ENCODE measurements at places on chromosomes 2 and 18.

DNA sequence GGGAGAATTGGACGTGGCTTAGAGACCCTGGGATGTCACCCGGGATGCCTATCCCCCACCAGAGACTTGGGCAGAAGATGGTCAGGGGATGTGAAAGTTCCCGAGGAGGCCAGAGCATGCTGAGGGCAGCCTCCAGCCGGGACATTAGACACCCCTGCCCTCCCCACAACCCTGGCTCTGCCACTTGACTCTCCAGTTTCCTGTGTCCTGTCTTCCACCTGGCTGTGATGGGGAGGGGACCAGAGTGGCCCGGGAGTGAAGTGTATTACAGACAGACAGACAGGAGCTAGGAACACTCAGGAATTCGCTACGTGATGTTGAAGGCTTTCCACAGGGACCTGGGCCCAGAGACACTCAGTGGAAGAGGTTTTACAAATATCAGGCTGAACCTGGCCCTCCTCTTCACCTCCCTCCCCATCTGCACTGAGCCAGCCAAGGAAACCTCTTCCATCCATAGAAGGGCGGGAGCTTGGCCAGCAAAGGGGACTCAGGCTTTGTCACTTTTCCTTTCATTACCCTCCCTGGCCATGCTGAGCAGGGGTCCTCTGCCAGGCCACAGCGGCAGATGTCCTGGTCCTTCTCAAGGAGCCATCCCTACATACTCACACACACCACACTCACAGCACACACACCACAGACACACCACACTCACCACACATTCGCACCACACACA lies 60.7 kb downstream of the SDC1 start:
- no peak for DNase-seq

DNA sequence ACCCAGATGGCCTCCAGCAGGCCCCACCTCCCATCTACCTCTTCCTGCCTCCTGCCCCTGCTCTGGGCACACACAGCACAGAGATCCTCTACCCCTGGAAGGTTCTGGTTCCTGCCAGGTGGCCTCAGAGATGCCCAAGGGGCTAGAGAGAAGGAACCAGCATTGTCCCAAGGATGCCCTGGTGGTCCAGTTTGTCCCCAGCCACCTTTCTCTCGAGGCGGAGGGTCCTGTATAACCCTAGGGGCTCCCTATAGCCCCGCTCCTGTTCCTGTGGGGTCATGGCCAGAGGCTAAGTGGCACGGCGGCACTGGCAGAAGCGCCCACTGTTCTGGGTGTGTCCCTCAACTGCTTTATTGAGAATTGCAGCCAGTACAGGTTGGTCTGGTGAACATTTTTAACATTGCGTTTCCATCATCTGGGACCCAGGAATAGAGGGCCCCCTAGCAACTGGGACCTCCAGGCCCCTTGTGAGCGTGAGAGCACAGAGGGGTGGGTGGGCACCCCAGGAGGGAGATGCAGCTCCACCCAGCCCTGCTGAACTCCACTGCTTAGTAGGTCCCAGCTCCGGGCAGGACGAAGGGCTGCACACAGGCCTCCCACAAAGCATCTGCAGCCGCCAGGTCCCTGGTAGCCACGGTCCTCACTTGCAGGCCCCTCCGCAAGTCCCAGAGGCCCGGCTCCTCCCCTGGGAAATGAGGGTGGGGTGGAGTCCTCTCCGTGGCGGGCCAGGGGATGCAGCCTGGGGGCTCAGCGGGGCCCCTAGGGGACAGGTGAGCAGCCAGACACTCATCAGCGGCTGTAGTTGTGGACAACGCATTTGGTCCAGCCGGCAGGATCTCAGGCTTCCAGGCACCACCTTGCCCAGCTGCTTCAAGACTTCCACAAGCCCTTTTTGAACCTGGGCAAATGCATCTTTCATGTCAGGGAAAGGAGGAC lies 33.1 kb downstream of the GPC1 start:
- no peak for DNase-seq

DNA sequence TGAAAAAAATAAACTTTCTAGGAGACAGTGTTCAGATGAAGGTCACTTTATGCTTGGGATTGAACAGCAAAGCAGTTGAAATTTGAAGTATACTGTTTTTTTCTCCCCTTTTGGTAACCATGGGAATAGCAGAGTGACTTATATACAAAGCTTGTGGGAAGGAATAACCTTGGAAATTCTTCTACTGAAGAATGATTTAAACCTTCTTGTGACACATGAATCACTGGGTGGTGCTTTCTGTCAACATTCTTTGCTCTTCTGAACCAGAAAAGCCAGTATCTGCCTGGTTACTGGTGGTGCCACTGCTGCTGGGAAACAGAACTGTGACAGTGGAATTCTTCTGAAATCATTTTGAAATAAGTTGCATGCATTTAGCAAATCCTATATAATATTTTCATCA lies 39.4 kb upstream of the RND3 start:
- DNase-seq: no peak

- no peak for DNase-seq
Measured at GRCh38 chr18:59707306-59707705, 10.1 kb upstream of the CCBE1 start.

GRCh38 chr2:233379441-233379840 lies 25.1 kb downstream of the DGKD start:
- no peak for DNase-seq

DNA sequence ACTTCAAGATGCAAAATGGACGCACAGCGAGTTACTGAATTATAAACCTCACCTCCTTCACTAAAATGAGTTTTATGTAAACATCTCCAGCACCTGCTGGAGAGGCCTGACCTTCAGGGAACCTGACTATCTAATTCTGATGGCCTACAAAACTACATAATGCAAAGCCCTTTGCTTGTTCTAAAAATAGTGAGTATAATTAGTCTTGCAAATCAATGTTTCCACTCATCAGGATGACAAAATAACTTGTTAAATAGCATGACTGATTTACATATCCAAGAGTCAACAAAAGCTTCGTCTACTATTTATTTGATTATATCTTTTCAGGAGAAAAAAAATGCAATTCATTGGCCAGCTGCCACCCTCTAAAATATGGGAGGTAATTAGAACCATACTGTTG lies 326.3 kb upstream of the MC4R start:
- DNase-seq: no peak

GRCh38 chr2:37737507-37737906 lies 66.1 kb upstream of the CDC42EP3 start:
- no peak for DNase-seq

GRCh38 chr2:237515621-237516275 lies 28.7 kb downstream of the MLPH start:
- no peak for DNase-seq

GRCh38 chr2:100571668-100572067 lies 8.9 kb downstream of the PDCL3 start:
- DNase-seq: no peak

GRCh38 chr2:86485103-86485502 lies 43.9 kb downstream of the KDM3A start:
- no peak for DNase-seq

DNA sequence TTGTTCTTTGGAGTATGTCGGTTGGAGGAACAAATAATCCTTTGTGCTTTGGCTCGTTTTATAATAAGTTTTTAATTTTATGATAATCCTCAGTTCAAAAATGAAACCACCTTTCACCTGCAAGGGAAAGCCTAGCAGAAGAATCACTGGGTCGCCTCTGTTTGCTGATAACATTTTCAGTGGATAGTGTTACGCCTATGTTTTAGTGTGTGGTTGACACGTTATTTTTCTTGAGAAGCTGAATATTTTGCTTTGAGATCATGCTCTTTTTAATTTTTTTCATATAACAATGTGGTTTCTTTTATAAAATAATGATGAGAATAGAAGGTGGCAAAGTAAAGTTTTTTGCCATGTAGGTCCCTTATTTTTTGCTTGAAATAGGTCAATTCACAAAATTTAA lies 172.7 kb upstream of the ZEB2 start:
- DNase-seq: no peak

GRCh38 chr18:74914052-74914591 lies 294.8 kb downstream of the PTGR3 start:
- no peak for DNase-seq

DNA sequence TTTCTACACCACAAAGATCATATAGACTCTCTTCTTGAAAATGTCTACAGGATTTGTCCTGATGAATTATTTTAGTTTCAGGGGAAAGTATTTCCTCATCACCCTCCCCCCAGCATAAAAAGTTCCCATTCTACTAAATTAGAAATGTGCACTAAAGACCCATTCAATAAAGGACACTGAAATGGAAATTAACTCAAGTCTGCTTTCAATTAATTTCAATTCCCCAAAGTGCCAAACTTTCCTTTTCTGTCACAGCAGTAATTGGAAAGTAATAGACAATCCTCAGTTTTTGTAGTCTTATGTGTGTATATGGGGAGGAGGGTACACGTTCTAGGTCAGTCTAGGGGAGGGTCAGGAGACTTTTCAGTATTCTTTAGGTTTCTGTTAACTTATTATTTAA lies 21.5 kb downstream of the ARHGEF33 start:
- no peak for DNase-seq

GRCh38 chr2:238796223-238796885 lies 51.5 kb upstream of the TWIST2 start:
- no peak for DNase-seq

- no peak for DNase-seq
Measured at GRCh38 chr2:72956936-72957335, 39.6 kb downstream of the EMX1 start.

DNA sequence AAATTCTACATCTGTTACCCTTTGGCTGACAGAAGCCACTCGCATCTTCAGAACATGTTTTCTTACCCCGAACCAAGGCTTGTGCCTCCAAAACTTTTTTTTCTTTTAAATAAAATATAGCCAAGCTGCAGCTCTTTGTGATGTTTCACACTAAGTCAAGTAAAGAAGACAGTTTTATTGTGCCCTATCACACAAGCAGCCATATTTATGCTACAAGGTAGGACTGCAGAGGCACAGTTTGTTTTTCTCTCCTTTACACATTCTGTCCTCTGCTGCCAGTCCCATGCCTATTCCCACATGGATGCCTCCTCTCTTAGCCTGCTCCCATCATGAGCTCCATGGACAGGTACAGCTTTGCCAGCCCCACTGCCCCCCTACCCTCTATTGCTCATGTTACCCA lies 219.6 kb upstream of the THUMPD2 start:
- no peak for DNase-seq

DNA sequence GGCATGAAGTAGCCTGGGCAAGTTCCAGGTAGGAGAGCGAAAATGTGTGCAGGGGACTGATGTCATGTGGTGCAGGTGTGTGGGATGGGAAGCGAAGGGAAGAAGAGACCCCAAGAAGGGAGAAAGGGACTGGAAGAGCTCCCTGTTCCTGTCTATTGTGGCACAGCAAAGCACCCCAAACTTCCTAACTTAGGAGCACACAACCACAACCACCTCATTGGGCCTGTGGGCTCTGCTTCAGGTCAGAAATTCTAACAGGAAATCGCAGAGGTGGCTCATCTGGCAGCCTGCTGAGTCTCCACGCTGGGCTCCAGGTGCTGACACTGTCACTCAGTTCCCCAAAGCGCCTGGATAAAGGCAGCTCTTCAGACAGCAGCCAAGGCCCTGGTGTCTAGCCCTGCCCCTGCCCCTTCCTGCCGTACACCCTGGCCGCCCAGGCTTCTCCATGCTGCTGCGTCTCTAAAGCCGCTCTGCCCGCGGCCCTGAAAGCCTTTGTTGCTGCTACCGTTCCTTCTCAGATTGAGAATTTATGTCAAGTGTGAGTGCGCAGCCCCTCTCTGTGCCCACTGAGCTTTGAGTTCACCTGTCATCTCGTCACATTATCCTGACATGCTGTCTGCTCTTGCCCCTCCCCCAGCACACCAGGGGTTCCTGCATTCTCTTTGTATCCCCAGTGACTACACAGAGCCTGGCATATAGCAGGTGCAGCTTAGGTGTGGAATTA lies 140.2 kb upstream of the BCL2L11 start:
- no peak for DNase-seq

DNA sequence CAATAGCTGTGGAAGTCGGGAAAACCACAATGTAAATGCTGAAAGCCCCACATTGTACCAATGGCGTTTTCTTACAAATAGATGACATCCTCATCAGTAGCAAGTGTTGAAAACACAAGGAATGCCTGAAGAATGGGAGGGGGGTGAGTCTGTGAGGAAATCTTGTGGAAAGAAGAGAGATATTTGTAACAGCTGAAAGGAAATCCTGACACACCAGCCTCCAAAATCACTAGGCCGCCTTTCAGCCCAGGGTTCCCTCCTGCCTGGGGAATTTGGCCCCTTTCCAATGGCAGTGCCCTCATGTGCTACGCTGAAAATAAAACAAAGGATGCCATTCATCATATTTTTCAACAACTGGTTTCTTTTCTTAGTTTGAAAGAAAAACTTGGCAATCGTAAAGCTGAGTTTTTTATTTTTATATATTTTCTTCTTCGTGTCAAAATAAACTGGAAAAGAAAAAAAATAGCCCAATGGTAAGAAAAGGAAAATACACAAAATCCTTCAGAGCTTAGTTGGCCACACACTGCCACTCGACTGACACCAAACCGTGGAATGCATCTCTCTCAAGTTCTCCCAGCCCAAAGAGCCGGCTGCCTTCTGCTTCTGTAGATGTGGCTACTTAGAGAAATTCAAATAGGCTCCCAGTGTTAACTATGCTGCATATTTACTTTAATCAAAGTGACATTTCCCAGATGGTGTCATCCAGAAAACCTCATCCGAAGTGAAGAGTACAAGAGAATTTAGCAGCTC lies 52.0 kb downstream of the FTCDNL1 start:
- no peak for DNase-seq

DNA sequence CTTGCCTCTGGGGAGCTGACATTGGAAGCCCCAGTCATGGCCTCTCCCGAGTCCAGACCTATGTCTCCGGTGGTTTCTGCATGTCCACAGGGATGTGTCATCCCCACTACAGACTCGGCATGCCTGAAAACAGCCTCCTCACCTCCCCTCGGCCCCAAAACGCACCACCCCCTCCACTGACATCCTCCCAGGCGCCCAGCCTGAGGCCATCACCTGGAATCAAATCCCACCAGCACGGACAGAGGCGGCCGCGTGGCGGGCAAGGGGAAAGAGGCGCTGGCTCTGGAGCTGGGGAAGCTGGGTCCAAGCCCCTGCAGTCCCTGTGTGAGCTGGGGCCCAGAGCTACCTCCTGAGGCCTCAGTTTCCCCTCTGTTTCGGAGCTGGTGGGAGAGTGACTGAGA lies 69.9 kb upstream of the SMAD7 start:
- DNase-seq: no peak

DNA sequence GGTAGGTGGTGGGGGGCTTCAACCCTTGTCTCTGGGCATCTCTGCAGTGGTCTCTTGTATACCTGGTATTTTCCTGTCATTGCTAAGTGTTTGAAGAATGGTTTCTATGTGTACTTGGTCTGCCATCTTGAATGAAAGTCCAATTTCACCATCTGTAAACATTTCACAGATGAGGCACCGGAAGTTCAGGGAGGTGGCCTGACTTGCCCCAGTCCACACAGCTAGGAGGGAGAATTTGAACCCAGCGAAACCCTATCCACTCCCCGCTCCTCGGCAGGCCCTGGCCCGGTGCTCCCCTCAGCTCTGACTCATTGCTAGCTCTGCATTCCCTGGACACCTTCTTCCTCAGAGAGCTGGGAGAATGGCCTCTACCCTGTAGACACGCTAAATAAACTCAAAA lies 30.5 kb downstream of the ZAP70 start:
- DNase-seq: no peak

GRCh38 chr18:9401176-9401575 lies 66.6 kb downstream of the TWSG1 start:
- DNase-seq: no peak

GRCh38 chr2:190628591-190629319 lies 20.1 kb upstream of the NAB1 start:
- no peak for DNase-seq

GRCh38 chr2:176109192-176109901 lies 2.3 kb downstream of the HOXD11 start:
- no peak for DNase-seq
